ENCODE measurements at places on chromosomes 1 and 21.

DNA sequence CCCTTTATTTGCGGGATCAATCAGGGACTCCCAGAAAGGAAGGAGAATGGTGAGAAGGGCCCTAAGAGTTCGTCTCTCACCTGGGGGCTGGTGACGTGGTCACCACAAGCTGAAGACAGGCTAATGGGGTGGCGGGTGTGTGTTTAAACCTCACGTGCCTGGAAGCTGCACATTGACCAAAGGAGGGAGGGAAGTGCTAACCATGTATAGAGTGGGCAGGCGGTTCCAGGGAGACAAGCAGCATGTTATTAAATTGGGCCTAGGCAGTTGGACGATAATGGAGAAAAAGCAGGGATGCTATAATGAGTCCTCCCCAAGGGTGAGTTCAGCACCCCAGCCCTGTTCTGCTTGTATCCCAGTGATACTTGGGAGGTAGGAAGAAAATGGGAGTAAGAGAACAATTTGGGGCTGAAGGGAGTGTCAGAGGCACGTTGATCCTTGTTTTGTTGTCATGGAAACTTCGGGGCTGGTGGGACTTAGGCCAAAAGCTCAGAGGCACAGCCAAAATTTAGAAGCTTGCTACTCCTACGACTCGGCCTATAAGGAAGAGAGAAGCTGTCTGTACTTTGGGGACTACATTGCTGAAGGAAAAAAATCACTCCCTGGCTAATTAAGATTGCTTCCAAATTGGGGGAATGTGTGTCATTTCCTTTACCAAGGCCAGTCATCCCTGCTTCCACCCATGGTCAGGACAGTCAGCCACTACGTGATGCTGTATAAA is 33.2 kb upstream of the EPHA8 start:
- no peak for DNase-seq

DNA sequence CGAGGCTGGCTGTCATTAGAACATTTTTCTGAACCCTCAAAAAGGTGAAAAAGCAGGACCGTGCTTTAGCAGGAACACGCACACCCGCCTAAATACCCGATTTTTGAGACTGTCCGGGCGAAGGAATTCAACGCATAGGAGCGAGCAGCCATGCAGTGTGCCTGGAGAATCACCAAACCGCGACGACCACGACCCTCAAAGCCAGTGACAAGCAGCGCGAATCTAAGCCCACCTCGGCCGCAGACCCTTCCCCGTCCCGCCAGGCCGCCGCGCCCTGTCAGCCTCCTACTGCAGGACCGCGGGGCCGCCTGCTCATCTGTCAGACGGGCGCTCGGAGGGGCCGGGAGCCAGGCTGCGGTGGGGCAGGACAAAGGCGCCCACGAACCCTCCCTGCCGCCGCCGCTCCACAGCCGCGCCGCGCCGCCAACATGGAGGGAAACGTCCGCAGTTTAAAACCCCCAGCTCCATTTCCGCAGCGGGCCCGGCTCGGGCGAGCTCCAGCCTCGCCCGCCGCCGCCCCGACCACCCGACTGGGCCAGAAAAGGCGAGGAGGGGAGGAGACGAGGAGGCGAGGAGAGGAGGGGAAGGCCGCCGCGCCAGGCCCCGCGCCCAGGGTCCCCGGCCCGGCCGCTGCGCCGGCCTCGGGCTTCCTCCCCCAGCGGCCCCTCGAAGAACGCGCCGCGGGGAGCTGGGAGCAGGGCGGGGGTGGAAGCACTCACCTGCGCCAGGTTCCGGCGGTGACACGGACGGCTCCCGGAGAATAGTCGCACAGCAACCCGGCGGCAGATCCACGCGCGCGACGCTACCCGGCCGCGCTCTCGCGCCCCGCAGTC is at the start of gene LBR:
LBR (minus strand) TSS at position 804 of the 833 bp plus-strand sequence. CDS start 3,963 bp downstream, outside the sequence.
- no peak for DNase-seq

DNA sequence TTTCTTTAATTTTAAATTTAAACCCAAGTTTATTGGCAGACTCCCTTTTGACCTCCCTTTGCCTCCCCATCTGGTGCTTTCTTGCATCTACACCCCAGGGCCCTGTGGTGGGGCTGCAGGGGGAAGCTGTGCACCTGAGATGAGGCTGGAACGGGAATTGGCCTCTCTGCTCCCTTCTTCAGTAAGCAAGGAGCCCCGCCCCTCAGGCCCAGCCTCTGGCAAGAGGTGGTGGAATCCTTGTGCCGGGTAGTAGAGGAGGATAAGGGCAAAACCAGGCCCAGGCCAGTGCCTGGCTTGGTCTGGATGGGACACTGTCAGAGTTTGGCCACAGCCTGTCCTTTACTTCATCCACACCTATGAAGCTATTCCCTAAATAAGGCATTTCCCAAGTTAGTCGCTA is 25.1 kb downstream of the ATP8B2 start:
- no peak for DNase-seq

DNA sequence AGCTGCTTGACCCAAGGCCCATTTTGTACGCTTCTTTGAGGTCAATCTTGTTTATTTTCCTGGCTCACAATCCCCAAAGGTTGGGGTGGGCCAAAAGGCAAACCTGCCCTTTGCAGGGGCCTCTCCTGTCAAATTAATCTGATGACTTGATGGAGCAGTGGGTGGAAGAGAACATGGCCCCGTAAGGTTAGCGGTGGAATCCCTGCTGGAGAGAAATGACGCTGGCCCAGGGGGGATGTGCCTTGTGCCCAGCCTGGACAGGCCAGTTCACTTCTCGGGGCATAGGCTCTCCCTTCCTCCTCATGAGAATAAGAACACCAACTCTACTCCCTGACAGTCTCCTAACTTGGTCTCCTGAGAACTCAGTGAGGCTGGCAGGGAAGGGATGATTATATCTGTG is 40.5 kb downstream of the C1orf198 start:
- no peak for DNase-seq

- DNase-seq = no peak
Measured at GRCh38 chr21:42080788-42081083, 9.6 kb downstream of the UMODL1 start.

GRCh38 chr21:43368685-43369084 is 58.2 kb downstream of the SIK1 start:
- DNase-seq = no peak

DNA sequence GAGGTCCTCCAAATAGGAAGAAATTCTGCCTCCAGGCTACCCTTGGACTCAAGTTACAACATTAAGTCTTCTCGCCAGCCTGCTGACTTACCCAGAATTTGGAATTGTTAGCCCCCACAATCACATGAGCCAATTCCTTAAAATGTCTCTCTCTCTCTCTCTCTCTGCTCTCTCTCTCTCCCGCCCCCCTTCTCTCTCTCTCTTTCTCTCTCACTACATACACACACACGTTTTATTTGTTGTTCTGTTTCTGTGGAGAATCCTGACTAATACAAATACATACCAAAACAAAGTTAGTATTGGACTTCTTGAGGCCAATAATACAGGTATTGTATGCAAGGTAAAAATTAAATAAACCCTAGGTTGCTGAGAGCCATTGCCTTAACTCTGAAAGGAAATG is 72.1 kb downstream of the TNFSF18 start:
- DNase-seq = no peak

DNA sequence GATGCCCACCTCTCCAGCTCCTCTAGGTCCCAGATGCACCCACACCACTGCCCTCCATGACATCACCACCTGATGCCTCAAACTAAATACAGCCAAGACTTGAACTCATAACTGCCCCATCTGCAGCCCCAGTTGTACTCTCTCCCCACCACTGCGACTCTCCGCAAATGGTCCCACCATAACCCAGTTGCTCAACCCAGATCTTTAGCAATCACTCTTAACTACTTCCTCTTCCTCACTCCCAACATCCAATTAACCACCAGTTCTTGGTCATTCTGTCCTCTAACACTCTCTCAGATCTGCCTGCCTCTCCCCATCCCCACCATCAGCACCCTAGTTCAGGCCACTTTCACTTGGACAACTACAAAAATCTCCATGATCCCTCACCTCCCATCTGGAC is 36.8 kb upstream of the PLA2G2C start:
- DNase-seq = no peak

- no peak for DNase-seq
Measured at GRCh38 chr1:177600936-177601335, 368.9 kb downstream of the SEC16B start.

- DNase-seq = no peak
Measured at GRCh38 chr1:95384567-95384966, 150.6 kb downstream of the RWDD3 start.
